ENCODE measurements at places on chromosomes 7 and 10.
A peak's percentile ranks its signal among the peaks of the same experiment; 100 is the strongest.

GRCh38 chr10:15316871-15317464 is 54.1 kb downstream of the FAM171A1 start:
- no peak for DNase-seq

GRCh38 chr7:87060288-87060537 is 759 bp upstream of the ELAPOR2 start:
- no peak for DNase-seq

DNA sequence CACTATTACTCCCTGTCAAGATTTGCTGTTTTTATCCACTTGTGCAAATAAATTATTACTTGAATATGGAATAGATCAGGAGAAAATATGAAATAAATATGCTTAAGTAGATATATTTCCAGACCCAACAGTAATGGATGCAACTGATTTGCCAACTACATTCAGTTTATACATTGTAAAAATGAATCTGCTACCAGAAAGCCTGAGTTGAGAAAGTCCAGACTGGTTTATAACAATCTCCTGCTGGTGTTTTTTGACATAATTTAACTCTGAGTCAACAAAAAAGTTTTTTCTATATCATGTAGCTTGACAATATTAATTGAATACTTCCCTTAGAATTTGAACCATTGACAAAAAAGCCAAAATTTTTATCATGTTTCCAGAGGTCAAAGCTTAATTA is 265.8 kb upstream of the SEMA3D start:
- DNase-seq: no peak

GRCh38 chr7:121088870-121089269 is 100.4 kb downstream of the CPED1 start:
- DNase-seq: no peak

- no peak for DNase-seq
These were observed 55.6 kb downstream of the CHCHD3 start for GRCh38 chr7:133026210-133026859.

- DNase-seq: no peak
These were observed 43.4 kb upstream of the OPTN start for GRCh38 chr10:13056456-13057077.

DNA sequence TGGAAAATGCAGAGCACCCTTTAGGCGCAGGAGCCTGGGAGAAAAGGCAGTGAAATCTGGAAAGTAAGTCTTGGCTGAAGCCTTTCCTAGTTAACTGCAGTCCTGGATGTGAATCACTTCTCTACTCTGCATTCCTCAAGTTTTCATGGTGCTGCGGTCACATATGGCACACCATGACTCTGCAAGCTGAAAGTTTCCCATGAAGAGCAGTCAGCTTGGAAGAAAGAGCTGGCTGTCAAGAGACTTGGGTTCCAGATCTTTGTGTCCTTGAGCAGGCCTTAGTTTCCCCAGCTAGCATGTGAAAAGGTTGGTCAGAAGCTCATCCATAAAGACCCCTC is 548.3 kb downstream of the SORCS3 start:
- DNase-seq: no peak

- no peak for DNase-seq
These were observed 83.4 kb downstream of the MDFIC start for GRCh38 chr7:115005251-115005650.

DNA sequence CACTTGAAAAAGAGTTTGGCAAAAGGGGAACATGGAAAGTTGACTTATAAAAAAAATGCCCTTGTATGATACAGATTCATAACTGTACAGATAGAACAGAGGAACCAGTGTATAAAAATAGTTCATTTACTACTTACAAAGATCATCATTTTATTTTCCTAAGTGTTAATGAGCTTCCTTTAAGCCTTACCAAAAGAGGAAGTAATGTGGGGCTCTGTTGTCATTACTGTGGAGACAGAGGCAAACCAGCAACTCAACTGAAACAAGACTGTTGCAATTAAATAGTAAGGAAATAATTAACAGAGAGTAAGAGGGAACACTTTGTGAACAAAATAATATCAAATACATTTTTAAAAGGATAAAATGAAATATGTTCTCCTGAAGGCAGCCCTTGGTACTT is 526.2 kb upstream of the ADARB2 start:
- no peak for DNase-seq

- no peak for DNase-seq
These were observed 75.2 kb upstream of the CHST15 start for GRCh38 chr10:124168581-124168980.

DNA sequence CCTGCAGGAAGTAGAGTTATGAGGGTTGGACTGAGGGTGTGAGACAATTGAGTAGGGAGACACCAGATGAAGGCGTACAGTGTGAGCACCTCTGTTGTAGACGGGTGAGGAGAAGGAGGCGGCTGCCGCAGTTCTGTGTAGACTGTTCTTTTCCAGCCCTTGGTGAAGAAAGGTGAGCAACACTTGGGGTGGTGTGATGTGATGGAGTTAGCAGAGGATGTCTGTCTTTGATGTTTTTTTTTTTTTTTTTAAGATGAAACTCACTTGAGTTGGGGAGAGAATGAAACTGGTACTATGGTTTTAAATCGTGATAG is 42.8 kb upstream of the RNF216 start:
- DNase-seq: peak; percentile 37

- DNase-seq: no peak
These were observed 172.4 kb upstream of the NFE2L3 start for GRCh38 chr7:25979605-25980004.

- no peak for DNase-seq
These were observed 56.8 kb upstream of the OCM2 start for GRCh38 chr7:98046816-98047215.

- DNase-seq: no peak
These were observed 5.4 kb downstream of the RAB11FIP2 start for GRCh38 chr10:118041316-118041715.

- DNase-seq: no peak
These were observed 13.6 kb upstream of the FAM13C start for GRCh38 chr10:59375990-59376389.

GRCh38 chr7:102439963-102440795 is 6.8 kb downstream of the ORAI2 start:
- DNase-seq: no peak

- no peak for DNase-seq
These were observed 178.6 kb downstream of the CXCL12 start for GRCh38 chr10:44206127-44206818.

DNA sequence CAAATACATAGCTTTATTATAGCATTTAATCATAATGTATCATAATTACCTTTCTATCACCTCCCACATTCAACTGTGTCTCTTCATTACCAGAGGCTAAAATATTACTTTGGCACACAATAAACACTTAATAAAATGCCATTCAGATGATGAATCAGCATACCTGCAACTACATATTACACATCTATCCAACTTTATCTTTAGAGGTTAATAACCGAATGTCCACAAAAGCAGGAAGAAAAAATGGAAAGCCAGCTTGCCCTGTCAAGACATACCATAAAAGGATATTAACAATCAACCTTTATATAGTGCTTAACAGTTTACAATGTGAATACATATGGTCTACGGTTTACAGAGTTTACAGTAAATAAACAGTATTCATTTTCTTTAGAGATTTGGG is 12.7 kb downstream of the CACUL1 start:
- no peak for DNase-seq

GRCh38 chr7:133288970-133289369 is 36.1 kb downstream of the EXOC4 start:
- DNase-seq: no peak

GRCh38 chr10:11083051-11083450 is 65.4 kb downstream of the CELF2 start:
- DNase-seq: no peak

- DNase-seq: no peak
These were observed 319 bp upstream of the GATA3 start for GRCh38 chr10:8054244-8054493.

GRCh38 chr10:22022257-22023032 is 18.9 kb upstream of the DNAJC1 start:
- peak; percentile 24 for DNase-seq

- no peak for DNase-seq
These were observed 111.4 kb downstream of the ST7 start for GRCh38 chr7:117064688-117065087.

DNA sequence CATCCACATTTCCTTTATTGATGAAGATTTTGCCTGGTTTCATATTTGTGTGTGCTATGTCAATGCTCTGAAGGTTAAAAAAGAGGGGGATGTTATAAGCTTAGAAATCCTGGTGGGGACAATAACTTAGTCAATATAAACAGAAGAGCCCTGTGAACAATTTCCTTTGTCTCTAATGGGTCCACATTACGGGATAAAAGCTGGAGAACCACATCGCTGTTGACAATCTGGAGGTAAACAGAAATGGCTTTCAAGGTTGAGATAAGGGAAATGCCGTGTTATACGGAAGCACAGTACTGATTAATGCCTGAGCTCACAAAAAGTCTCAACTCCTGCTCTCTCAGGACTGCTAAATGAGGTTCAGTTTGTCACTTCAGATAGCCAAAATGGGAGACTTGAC is 16.8 kb downstream of the ASAH2 start:
- no peak for DNase-seq

DNA sequence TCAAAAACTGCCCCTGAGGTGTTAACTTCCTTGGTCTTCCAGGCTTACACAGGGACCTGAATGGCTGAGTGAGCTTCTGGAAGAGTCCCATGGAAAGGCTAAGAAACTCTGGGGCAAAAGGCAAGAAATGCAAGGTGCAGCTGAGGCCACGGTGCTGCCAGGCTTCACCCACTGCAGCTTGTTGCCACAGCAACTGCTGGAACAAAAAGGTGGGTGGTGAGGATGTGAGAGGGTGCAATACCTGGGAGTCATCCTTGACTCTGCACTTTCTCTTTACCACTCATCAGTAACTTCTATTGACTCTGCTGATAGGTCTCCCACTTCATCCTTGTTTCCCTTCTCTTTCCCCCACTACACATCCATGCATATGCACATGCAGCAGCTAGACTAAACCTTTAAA is 258.6 kb downstream of the BMPER start:
- DNase-seq: no peak

DNA sequence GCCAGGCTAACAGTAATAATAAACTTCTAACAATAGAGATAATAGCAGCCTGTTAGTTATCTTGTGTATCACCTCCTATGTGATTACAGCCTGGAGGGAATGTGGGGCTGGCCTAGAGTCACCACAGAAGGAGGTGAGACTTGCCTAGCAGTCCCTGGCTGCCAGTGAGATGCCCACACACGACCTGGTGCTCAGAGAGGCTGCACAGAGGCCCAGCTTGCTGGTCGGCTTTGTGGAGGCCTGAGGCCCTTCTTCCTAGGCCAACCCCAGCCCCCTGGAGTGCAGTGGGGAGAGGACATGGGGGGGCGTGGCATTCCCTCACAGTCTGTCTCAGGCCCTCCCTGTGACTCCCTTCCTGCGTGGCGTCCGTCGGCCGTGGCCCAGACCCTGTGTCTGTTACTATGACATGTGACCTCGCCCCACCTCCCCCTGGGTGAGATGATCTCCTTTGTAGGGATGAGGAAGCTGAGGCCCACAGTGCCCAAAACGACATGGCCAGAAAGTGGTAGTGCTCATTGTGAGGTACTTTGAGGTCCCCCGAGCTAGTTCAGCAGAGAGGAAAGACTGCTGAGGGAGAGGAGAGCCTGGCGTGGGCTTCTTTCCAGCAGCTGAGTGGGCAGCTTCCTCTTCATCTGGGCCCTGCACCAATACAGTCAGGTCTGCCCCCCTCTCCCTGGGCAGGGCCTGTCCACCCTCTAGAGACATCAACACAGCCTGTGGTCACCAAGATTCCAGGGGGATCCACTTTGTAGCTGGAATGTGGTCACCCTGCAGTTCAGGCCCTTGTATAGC is 29.7 kb downstream of the UNC5B start:
- DNase-seq: no peak

- no peak for DNase-seq
These were observed 2.3 kb upstream of the APBB1IP start for GRCh38 chr10:26435852-26436251.

DNA sequence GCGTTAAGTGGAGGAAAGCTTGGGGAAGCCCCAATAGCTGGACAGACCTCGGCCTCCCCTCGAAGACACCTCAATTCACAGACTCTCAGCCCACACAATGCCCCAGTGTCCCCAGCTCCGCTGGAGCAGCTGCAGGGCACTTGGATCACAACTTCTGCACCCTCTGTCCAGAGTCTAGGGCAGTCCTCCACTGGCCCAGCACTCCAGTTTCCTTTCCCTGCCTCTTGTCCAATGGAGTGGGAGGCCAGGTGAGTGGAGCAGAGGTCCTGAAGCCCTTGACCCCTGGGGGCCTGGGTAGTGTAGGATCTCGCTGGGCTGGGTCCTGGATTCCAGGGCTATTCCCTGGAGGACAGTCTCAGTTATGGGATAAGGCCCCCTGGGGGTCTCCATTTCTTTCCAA is 11.9 kb downstream of the SFRP5 start:
- no peak for DNase-seq

GRCh38 chr7:127754457-127754856 is 102.5 kb downstream of the SND1 start:
- DNase-seq: no peak

Measured in activated T-helper 1 cell treated with anti-CD3 and anti-CD28 coated beads, Interleukin-2, amount 50 U/mL, for 16 hours (primary cell).